Stimulated activated CD4-positive, alpha-beta T cell treated with anti-CD3 and anti-CD28 coated beads, Interleukin-1b, Interleukin-23, amount 100 ng/mL, for 24 hours (primary cell): ENCODE measurements at places on chromosomes 7 and 10.

DNA sequence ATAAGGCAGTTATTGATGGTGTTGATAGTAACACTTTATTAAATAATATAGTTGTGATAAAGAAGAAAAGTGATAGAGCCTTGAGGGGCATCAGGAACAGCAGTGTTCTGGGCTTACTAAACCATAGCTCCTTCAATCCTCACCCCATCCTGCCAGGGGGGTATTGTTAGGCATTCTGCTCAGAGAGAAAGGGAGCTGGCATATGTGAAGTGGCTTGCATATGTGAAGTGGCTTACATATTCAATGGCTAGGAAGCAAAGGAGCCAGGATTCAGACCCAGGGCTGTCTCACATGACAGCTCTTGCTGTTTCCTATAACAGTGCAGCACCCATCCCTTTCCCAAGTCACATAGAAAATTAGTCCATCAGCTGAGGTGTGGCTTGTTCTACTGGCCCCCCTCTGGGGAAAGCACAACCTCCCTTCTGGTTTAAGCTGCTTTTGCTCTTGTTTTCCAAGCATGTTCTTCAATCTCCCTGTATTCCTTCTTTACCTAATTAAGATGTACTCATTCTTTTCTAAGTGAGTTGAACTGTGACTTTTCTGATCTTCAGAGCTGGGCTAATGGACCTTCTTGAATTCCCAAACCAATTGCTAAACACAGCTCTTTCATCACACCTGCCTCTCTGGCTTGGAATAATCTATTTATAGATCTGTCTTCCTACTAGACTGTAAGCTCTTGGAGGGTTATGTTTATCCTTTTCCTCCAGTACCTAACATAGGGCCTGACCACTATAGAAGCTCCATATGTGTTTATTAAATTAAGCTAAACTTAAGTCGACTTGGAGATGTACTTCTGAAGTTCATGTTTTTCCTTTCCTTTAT lies 108.7 kb upstream of the GLI3 start:
- no peak for DNase-seq

DNA sequence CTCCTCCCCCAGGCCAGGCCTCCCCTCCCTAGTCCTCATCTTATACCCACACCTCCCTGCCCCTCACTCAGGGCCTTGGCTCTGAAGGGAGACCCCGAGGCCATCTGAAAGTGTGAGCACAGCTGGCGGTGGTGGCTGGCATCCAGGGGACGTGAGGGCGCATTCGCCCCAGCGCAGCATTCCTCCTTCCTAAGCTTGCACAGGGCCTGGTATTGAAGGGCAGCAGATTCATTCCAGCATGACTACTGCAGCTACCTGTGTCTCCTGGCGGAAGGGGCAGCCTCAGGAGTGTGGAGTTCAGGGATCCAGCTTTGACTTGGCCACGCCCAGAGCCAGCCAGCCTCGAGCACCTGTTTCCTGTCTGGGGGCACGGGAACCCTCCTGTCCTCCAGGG lies 72.6 kb downstream of the PARP12 start:
- DNase-seq = no peak

DNA sequence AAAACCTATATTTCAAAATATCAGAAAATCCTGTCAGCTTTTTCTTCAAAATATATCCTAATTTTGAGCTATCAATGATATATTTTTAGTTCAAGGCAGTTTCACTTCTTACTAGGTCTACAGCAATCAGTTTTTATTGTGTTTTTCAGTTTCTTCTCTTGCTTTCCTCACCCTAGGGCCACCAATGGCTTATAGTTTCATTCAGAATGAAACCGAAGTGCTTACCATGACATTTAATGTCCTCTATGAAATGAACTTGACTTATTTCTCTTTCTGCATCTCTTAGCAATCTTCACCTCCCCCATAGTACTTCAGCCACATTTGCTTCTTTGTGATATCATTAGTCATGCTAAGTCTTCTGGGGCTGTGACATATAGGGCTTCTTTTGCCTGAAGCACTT lies 100.3 kb downstream of the ARL5B start:
- no peak for DNase-seq

DNA sequence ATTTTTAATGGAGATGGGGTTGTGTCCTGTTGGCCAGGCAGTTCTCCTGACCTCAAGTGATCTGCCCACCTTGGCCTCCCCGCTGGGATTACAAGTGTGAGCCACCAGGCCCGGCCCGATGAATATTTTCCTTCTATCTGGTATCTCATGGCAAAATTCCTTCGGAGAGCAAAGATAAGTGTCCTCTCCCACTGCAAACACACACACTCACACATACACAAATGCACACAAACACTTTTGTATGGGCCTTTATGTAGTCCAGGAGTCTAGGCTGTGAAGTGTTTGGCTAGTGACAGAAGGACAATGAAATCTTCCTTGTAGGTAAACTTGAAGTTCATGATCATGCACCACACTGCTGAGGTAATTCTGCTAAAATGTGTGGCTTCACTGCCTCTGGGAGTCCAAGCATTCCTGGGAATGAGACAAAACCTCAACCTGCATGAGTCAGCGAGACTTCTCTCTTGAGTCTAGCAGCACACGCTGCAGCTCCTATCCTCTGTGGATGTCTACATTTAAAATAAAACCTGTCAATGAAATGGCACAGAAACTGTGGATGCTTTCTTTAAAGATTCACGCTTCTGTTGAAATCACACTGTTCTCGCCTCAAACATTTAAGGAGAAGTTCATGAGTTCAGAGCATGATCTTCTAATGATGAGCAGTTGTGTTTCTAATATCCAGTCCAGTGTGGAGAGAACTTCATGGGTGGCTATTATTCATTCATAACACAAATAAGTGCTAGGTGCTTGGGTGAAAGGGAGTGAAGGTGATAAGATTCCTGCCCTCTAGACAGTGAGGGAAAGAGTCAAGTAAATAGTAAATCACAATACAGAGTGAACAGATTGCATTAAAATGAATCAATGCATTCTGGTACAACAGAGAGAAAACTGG lies 96.5 kb downstream of the NRP1 start:
- DNase-seq = no peak

DNA sequence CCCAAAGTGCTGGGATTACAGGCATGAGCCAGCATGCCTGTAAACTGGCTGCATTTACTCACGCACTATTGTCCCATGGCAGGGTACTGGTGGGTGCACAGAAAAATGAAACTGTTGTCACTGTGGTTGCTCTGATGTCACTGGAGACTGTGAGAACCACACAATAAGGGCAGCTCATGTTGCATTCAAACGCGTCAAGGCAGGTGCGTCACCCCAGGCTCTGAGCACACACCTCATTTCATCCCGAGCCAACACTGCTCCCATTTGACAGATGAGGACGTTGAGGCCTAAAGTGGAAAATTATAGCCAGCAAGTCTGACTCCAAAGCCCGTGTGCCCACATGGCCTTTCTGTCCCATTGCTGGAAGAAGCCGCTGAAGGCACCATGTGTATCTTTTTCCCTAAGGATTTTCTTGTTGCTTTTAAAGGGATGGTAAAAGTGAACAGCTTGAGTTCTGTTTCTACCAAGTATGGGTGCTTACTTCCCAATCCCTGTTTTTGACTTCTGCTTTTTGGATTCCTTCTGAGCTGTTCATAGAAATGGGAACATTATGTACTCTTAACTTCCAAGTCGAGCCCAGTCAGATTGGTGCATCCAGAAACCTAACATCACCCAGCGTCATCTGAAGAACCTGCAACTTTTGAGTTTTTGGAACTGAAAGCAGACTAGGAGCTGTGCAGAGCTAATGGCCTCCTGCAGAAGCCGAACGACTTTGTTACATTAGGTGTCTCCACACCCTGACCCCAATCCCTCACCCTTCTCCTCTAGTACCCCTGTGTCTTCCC lies 60.1 kb upstream of the CARD11 start:
- no peak for DNase-seq

- DNase-seq = no peak
Measured at GRCh38 chr7:26485367-26485934, 193.8 kb downstream of the SNX10 start.

GRCh38 chr7:27970350-27970749 lies 210.2 kb downstream of the JAZF1 start:
- no peak for DNase-seq

GRCh38 chr10:43458227-43458626 lies 21.3 kb downstream of the ZNF487 start:
- DNase-seq = no peak
